ELR (cell line): ENCODE measurements at places on chromosomes 16 and 17.

DNA sequence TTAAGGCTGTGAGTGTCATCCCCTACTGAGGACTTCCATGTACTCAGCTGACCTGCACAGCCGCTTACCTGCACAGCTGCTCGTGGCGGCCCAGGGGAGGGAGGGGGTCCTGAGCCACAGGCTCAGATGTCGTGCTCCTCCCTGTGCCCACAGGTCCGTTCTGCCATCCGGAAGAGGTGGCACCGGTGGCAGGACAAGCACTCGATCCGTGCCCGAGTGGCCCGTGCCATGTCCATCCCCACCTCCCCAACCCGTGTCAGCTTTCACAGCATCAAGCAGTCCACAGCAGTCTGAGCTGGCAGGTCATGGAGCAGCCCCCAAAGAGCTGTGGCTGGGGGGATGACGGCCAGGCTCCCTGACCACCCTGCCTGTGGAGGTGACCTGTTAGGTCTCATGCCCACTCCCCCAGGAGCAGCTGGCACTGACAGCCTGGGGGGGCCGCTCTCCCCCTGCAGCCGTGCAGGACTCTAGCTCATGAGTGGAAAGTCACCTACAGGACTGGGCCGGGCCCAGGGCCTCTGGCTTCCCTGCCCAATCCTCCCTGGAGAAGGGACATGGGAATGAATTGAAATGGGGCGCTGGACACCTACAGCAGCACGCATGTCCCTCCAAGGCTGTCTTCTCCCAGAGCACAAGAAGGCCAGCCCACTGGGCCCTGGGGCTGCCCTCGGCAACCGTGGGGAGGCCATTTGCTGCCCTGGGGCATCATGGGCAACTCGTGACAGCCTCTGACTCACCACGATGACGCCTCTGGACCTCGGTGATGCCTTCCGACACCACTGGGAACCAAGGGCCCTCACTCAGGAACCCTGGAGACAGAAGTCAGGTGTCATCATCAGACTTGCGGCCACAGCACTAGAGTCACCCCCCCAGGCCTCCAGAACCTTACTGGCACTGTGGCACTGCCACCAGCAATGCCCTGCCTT is 9.9 kb upstream of the SPPL2C start:
- peak; percentile 75 for DNase-seq

- no peak for DNase-seq
Observed at GRCh38 chr17:72662827-72663190, 429.7 kb downstream of the SLC39A11 start.

DNA sequence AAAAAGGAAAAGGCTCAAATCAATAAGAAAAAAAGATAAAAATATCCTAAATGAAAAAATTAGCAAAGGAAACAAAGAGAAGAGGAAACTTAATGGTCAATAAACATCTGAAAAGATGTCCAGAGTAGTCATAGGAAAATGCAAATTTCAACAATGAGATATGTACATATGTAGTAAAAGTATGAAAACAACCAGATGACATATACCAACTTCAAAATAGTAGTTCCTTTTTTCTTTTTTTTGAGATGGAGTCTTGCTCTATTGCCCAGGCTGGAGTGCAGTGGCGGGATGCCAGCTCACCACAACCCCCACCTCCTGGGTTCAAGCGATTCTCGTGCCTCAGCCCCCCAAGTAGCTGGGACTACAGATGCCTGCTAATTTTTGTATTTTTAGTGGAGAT is 21.7 kb upstream of the NFAT5 start:
- DNase-seq: no peak

GRCh38 chr17:57557416-57557815 is 187.7 kb downstream of the CCDC182 start:
- no peak for DNase-seq

DNA sequence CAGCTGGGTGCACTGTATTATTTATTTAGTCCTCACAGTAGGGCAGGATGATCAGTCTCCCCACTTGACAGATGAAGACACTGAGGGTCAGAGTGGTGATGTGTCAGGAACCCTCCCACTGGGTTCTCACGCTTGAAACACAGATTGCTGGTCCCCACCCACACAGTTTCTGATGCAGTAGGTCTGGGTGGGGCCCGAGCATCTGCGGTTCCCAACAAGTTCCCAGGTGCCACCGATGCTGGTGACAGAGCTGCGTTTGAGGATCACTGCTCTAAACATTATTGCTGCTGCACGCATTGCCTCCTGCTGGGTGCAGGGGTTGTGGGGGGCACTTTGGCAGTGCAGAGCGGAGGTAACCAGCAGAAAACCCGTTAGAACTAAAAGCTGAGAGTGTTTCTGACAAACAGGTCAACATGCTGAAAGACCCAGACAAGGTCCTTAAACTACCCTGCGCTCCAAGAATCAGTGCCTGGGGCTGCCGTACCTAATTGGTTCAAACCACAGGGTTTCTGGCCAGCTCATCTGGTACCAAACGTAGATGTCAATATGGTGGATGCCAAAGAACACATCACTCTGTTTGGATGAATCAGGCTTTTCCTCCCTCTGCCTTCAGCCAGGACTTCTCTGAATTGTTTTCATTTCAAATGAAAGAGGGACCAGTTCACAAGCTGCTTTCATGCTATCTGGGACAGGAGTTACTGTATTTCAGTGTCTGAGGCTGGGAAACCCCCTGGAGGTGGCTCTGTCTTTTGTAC is 76.0 kb downstream of the ABCC1 start:
- peak; percentile 87 for DNase-seq

DNA sequence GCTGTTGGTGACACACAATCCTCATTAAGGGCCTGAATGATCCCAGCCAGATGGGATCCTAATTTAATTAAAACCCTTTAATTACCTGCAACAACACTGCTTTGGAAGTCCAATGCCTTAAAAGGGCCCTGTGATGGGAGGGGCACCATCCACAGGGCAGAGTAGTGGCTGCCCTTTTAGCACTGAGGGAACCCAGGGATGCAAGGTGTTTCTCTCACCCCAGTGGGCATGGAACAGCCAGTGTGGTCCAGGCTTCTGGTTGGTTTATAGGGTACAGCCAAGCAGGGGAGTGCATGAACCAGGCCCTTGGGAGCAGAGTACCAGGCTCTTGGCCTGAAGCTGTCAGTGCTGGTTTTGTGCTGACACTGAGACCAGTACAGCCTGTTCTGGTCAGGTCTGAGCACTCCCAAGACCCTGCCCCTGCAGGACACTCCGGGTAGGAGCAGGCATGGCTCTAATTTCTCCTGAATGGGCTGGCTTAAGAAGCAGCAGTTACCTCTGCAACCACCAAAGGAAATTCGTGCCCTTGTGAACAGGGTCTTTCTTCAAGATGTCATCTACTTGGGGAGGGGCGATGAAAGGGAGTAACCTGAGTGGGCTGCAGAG is 9.9 kb downstream of the NXPH3 start:
- peak; percentile 62 for DNase-seq

DNA sequence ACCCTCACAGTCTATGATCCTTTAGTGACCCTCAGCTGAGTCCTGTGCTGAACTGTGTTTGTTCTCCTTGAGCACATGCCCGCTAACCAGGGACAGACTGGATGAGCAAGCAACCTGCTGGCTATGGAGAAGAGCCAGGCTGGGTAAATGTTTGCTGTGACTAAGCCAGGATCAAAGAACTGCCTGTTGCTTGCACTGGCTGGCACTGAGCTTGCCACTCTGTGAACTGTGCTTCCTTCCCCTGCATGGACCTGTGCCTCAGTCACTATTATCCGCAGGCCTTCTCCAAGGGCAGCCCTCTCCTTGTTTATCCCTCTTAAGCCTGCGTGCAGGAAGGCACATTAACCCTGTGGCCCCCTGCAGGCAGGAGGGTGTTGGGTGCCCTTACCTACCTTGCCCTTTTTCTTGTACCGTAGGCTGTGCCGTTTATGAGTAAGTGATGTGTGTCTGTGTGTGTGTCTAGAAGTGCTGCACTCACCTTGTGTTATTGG is 7.4 kb downstream of the PNPO start:
- peak; percentile 27 for DNase-seq

DNA sequence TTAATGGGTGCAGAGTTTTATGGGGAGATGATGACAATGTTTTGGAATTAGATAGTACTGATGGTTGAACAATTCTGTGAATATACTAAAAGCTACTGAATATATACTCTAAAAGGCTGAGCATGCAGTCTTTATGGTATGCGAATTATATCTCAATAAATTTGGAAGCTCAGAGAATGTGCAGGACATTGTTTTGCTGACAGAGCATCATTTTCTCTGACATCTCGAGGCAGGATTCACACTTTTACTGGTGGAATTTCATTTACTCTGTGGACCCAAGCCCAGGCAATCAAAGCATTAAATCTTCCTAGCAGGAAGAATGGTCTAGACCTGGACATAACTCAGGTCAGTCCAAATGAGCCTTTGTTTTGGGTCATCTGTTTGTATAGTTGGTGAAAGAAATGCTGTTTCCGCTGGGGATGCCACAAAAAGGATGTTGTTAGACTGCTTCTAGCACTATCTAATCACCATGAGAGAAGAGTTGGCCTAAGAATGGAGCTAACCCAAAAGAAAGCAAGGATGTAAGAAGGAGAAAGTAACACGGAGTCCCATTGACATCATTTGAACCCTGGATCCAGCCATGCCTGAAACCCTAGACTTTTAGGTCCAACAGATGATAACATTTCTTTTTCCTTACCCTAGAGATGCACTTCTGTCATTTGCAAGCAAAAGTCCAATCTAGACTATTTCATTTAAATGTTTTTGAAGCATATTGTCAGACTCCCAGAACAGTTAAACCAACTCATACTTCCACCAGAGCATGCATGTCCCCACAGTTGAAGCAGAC is 18.8 kb upstream of the USP10 start:
- no peak for DNase-seq

- DNase-seq: peak; percentile 82
Observed at GRCh38 chr16:80569440-80570105, 28.8 kb downstream of the DYNLRB2 start.

DNA sequence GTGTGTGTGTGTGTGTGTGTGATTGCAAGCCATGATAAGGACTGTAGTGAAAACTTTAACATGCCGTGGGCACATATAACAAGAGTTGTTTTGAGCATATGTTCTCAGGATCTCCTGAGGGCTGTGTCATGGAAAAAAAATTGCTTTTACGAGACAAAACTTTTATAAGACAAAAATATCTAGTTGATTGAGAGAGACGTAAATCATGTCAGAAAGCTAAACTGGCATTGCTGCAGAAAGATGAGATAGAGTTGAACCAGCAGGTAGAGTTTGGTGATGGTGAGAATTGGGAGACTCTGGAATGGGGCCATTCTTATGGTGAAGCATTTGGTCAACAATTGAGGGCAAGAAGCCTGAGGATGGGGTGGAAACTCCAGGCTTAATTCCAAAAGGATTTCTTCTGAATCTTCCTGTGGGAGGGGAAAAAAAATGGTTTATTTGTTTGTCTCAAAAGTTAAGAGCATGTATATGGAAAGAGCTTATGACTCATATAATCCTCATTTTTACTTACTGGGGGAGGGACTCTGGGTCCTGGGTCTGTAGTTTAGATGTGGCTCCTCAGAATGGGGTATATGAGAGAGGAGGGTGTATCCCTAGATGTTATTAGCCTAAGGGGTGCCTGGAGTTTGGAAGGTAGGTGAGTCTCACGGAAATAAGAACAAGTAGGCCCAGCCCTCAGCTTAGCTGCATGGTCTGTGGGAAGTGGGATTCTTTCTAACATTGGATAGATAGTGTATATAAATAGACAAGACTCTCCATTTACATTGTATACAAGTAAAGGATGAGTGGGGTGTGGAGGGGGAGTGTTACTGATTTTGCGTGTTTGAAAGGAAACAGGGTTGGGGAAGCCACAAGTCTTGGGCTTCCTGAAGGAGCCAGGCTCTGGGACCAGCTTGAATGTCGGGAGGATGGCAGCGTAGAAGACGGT is 7.1 kb downstream of the MINK1 start:
- peak; percentile 38 for DNase-seq

GRCh38 chr16:72302332-72302731 is 130.4 kb upstream of the PMFBP1 start:
- no peak for DNase-seq

DNA sequence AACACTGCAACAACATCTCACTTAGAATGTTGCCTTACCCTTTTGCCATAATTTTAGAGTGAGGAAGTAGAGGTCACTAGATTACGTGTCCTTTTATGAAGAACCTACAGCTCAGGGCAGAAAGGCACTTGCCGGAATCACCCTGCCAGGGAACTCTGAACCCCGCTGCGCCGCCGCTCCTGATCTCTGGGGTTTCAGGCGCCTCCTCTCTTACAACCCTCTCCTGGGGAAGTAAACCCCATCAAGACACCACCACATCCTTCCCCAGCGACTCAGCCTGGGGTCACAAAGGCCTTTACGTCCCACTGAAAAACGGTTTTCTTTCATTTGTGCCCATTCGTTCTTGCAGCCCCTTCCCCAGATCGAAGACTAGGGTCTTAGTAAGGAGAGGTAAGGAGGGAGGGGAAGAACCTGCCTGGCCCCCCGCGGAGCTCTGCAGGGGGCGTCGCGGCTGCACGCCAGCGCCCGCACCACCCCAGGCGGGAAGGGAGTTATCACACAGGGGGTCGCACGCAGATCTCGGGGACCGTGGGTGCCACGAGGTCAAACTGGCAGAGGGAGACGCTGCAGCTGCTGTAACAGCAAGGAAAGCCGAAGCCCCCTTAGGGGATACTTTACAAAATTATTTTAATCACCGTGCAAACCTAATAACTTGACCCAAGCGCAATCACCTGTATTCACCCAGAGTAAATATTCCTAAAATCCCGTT is 1.0 kb upstream of the HLF start:
- no peak for DNase-seq

DNA sequence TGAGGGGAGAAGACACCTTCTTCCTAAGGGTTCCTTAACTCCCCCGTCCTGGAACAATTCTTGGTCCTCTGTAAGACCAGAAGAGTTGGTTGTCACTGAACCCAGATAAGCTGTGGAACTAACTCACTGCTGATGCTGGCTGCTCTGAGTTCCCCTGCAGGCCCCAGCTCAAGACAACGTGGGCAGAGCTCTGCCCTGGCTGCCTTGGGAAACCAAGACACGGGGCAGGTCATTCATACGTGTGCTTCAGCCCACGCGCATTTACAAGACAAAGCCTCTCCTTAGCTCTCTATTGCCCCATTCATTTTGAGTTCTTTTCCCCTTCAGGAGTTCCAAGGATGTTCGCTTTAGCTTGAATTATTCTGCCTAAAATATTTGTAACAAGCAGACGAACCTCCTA is 3.4 kb upstream of the NAT9 start:
- DNase-seq: no peak

DNA sequence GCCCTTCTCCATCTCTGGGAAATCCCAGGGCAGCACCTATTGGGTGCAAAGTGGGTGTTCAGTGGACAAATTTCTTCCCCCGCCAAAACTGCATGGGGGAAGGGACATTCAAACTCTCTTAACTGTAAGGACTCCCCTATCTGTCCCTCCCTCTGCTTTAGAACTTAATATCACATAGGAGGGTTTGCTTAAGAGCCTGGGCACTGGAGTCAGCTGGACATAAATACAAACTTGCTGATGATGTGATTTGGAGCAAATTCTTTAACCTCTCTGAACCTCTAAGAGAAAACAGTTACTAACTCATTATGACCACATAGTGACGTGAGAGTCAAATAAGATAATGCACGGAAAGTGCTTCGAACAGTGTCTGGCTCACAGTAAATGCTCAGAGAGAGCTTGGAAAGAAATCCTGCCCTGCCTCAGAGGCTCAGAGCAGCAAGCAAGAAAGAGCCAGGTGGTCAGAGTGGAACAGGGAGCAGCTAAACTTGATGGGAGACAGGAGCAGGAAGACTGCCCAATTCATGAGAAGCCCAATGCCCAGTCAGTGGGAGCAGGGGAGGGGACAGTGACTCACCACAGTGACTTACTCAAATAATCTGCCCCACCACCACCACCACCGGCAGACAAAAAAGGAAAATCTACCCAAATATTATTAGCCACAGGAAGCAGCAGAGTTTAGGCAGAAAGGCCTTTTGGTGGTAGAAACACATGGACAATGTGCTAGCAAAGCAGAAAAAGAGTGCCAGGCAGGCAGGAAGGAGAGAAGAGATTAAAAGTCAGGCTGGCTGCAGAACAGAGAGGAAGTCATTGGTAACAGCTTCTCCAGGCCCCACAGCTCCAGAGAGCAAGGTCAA is 23.9 kb upstream of the CCL1 start:
- DNase-seq: no peak
